ENCODE measurements at places on chromosomes 16 and 17.

- DNase-seq: peak; percentile 83
Observed at GRCh38 chr17:17783825-17784656, 52.7 kb downstream of the SREBF1 start.

DNA sequence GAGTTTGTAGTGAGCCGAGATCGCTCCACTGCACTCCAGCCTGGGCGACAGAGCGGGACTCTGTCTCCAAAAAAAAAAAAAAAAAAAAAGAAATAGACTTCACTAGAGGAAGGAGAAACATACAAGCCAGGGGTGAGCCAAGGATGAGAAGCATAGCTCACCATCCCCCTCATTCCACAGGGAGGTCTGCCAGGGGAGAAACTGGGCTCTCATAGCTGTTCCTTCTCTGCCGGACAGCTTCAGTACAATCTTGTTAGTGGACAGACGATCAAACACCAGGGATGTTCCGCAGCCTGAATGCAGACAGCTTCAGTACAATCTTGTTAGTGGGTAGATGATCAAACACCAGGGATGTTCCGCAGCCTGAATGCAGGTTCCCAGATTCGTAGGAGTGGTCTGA is 509.6 kb downstream of the CDH13 start:
- no peak for DNase-seq

GRCh38 chr17:62064791-62065563 is at the start of gene MED13:
TSS of gene MED13 (minus strand) at chr17:62065278. CDS start at chr17:62065205, 73 bp downstream.
- peak; percentile 67 for DNase-seq

DNA sequence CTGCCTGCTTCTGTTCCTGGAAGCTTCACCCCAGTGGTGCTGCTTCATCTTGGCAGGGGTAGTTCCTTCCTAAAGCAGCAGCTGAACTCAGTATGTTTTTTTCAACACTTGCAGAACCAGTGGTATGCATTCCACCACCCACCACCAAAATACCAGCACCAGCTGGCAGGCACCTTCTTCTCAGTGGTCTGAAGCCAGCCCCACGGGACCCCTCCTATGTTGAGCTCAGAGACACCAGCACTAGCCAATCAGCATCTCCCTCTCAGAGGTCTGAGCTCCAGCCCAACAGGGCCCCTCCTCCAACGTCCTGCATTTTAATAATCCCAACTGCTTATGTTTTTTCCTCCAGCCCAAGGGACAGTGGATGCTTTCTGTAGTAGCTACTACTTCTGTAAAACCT is 299.6 kb upstream of the CCL2 start:
- no peak for DNase-seq
